ENCODE measurements at places on chromosomes 2 and 18.

GRCh38 chr18:11004951-11005350 is 144.4 kb downstream of the PIEZO2 start:
- no peak for DNase-seq

DNA sequence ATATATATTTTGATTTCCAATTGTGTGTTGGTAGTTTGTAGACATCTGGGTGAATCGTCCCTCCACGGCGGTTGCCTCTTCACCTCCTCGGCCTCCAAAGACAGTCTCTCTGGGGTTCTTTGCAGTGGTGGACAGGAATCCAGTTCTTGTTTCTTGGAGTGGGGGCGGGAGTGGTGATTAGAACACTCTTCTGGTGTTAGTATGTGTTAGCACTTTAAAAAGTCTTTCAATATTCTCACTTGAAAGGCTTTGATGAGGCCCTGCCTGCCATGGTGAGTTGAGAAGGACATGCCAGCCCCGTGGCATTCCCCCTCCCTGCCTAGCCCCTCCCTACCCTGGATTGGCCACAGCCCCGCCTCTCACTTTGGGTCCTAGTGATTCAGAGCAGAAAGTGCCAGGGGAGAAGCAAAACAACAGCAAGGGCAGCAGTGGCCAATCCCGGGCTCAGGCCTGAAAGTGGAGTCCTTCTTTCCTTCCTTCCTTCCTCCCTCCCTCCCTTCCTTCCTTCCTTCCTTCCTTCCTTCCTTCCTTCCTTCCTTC is 316.8 kb upstream of the HS6ST1 start:
- DNase-seq: no peak

GRCh38 chr18:59308938-59309260 is 9.6 kb downstream of the CPLX4 start:
- no peak for DNase-seq

- no peak for DNase-seq
Observed at GRCh38 chr18:38033282-38033681, 467.7 kb upstream of the CELF4 start.

GRCh38 chr18:25604894-25605597 is 253.1 kb upstream of the ZNF521 start:
- no peak for DNase-seq

DNA sequence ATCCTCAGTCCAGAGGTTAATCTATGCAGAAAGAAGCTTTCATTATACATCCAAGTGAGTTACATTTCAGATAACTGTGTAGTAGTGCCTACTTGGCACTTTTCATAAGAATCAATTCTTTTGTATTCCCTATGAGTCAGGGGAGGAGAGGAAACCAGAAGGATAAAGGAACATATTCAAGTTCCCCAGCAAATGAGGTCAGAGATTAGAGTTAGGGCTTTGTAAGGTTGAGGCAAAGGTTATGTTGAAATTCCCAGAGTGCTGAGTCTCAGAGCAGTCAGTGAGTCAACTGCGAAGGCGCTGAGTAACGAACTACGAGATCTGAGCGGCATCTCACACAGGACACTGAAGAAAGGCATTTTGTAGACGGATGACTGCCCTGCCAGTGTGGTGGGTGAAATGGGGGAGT is 25.1 kb upstream of the ME2 start:
- DNase-seq: no peak

DNA sequence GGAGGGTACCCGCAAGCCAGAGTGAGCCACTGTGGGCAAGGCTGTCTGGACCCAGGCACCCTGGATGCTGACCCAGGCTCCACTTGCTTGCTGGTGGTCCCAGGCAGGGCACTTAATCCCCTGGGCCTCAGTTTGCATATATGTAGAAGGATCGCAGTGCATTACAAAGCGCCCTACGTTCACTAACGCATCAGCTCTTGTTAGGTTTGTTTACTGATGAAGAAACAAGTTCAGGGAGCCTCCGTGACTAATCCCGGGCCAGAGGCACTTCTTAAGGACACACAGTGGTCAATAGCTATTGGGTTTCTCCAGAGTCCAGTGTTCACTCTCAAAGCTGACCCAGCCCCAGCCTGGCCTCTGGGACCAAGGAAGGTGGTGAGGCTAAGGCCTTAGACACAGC is 70.2 kb downstream of the LBH start:
- DNase-seq: no peak

GRCh38 chr18:49668574-49669275 is 106.9 kb downstream of the LIPG start:
- no peak for DNase-seq

- DNase-seq: no peak
Observed at GRCh38 chr2:49553658-49554057, 399.3 kb upstream of the FSHR start.

DNA sequence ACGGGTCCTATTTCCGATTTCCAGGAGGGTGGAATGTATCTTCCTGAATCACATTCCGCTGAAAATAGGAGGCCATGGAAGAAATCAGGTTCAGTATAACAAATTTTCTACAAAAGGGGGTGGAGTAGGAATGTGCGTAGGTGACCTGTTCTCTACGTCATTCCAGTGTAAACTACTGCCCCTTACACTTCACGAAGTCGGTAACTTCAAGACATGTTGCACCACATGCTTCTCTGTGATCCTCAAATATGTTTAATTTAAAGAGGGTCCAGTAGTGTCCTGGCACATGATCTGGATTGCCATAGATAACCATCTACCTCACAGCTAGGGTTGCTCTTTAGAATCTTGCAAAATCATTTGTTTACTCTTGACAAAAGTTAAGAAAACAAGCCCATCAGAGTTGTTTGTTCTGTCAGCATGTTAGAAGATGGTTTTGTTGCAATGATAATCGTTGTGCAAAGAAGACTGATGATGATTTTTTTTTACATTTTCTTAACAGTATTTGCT is 7.5 kb upstream of the CPS1 start:
- DNase-seq: no peak

- no peak for DNase-seq
Observed at GRCh38 chr2:173750353-173750801, 214.8 kb downstream of the SP3 start.

- DNase-seq: peak; percentile 35
Observed at GRCh38 chr2:230226051-230226551, 565 bp downstream of the SP140 start.

GRCh38 chr2:155997538-155997937 is 335.0 kb downstream of the NR4A2 start:
- DNase-seq: no peak

GRCh38 chr2:163397451-163397850 is 338.4 kb downstream of the FIGN start:
- DNase-seq: no peak

All from activated CD4-positive, alpha-beta T cell treated with anti-CD3 and anti-CD28 coated beads, Interleukin-2, Interleukin-4, amounts not matched to agents 100 ng/mL and 50 ng/mL, durations not matched to agents 16 hours and 8 hours (primary cell).